Stimulated activated CD8-positive, alpha-beta memory T cell treated with anti-CD3 and anti-CD28 coated beads, Interleukin-2, amount 100 ng/mL, for 1 hour (primary cell): ENCODE measurements at places on chromosomes 12 and 14.

- no peak for DNase-seq
Observed at GRCh38 chr12:93169536-93169935, 208.2 kb upstream of the NUDT4 start.

- no peak for DNase-seq
Observed at GRCh38 chr12:125056306-125056705, 8.9 kb upstream of the AACS start.

GRCh38 chr14:101182476-101182875 lies 279.0 kb upstream of the RTL1 start:
- DNase-seq, result no peak

DNA sequence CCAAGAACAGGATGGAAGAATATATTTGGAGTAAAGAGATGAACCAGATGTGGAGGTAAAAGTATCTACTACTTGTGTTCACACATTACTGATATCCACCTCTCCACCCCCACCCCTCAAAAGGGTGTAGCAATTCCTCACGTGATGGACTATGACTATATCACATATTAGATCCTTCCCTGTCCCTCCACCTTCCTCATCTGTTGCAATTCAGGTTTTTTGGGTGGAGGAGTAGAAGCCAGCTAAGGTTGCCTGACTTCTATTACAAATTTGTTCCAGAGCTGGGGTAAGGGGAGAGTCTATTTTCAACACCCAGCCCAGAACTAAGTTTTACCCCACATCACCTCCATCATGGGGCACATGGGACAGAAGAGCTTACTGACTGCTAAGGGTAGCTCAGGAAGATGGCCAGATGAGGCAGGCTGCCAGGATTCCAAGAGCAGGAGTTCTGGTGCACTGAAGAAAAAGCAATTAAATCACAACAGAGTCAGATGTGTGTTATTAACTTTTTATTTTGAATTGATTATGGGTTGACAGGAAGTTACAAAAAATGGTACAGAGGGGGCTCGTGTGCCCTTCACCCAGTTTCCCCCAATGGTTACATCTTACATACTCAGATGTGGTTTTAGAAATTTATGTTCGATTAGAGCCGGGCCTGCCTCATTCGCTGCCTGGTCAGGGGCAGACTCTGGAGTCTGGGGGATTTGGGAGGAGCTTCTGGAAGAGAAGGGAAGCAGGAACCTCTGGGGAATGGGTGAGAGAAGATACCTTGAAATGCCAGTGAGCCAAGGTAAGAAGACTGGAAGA lies 2.1 kb downstream of the RNASE13 start:
- no peak for DNase-seq

DNA sequence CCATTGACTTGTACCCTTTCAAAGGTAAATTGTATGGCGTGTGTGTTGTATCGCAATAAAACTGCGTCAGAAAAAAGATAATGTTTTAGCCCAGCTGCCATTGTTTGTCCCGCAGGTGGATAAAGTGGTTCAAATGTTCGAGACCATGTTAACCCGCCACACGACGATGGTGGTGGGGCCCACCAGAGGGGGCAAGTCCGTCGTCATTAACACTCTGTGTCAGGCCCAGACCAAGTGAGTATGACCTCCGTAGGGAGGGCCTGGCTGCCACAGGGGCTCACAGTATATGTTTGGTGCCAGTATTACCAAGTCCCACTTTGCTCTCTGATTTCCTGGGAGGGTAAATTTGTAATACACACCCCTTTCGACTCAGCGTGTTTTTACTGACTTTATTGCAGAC lies 96.9 kb downstream of the DNAH10 start:
- DNase-seq, result no peak

GRCh38 chr14:94649543-94650443 lies 37.6 kb downstream of the SERPINA3 start:
- no peak for DNase-seq

DNA sequence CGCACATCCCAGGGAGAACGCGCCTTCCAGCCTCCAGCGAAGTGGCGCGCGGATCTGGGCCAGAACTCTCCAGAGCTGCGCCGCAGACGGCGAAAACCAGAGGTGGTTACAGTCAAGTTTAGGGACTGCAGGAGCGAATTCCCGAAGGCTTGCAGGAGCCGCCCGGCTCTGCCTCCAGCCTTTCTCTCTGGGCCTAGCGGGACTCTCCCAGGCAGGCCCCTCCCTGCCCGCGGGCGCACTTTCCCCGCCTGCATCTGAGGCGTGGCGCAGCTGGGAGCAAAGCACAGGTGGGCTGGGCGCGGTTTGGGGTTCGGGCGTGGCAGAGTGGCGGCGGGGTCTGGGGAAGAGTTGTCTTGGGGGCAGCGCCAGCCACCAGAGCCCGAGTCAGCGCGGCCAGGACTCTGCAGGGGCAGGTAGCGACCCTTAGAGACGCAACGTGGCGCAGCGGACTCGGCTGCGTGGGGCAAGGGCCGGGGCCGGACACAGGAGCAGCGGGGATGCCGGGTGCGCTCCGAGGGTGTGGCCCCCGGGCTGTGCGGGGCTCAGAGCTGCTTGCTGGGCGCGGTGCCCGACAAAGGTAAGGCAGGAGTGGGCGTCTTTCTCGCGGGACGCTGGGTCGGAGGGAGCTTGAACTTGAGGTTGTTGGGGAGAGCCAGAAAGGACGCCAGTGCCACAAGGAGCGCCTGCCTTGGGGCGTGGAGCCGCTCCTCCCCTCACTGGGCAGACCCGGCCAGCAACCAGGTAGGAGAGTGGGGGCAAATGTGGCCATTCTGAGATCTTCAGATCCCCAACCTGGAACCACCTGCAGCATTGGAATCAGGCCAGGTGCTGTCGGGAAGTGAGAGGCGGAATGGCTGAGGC lies 1126.0 kb downstream of the AACS start:
- no peak for DNase-seq

DNA sequence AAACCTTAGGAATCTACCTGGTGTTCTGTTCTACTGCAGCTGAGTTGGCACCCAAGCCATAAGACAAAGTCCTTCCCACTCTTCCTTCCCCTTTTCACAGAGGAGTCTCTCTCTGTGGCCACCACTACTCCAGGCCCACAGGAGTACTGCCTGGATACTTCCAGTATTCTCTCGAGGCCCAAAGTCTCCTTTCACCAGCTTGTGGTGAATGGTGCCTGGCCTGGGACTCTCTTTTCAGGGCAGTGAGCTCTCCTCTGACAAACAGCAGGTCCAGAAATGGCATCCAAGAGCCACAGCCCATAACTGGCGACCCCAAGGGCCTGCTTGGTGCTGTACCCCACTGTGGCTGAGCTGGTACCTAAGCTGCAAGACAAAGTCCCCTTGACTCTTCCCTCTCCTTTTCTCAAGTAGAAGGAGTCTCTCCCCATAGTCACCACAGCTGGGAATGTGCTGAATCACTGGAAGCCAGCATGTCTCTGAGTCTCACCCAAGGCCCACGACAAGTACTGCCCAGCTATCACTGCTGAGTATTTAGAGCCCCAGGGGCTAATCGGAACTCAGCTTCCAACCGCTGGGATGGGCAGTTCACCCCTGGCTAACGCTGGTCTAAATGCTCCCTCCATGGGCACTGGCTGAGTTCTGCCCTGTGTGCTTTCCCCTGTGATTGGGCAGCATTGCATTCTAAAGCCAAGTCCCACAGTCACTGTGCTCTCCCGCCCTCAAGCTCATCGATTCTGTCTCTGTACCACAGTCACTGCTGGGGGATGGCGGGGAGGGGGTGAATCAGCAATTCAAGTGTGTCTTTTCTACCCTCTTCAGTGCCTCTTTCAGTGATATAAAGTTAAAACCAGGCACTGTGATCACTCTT lies 6.1 kb downstream of the A2ML1 start:
- DNase-seq, result no peak

DNA sequence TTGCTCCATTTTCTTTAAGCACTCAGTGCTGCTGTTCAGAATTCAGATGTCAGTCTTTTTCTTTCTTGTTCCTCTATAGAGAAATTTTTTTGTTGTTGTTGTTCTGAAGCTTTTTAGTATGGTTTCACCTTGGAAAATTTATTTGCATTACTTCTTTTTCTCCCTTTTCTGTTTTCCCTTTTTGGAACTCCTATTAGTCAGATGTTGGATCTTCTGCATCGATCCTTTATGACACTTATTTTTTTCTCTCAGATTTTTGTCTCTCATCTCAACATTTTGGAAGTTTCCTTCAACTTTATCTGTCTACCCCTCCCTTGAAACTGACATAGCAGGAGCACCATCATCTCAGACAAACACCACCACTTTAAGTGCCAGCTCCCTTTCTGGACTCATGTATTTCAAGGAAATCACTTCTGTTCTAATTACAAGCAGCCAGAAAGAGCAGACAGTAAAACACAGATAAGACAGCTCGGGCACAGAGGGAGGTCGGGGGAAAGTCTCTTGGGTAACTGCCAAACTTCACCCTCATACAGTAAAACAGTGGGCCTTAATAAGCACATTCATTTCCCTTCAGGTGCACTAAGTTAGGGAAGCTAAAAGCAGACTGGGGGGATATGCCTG lies 222.7 kb upstream of the PLXNC1 start:
- no peak for DNase-seq
